Eye (tissue), 1 donor: ENCODE measurements at places on chromosomes 6 and 20.

GRCh38 chr20:3606021-3606420, 57.2 kb downstream of the GFRA4 start:
- no peak for DNase-seq

- no peak for DNase-seq
These were observed 468.5 kb downstream of the KIF16B start for GRCh38 chr20:16104783-16105182.

- DNase-seq = no peak
These were observed 8.7 kb downstream of the PLCG1 start for GRCh38 chr20:41145821-41146620.

DNA sequence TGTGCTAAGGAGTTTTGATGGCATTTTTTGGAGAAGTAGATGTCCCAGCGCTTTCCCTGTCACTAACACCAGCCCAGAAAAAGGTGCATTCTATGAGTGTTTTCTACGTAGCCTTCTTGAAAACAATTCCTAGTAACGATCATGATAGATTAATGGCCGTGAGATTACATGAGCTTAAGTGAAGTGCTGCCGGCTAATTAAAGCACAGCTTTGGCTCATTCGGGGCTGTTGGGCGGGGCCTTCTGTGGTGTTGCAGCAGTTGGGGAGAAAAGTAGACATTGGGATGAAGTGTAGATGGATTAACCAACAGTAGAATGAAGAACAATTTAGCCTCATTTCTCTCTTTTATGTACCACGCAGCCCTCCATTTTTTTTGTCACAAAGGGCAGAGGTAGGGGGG, 20.8 kb upstream of the TRAF3IP2 start:
- DNase-seq = no peak

DNA sequence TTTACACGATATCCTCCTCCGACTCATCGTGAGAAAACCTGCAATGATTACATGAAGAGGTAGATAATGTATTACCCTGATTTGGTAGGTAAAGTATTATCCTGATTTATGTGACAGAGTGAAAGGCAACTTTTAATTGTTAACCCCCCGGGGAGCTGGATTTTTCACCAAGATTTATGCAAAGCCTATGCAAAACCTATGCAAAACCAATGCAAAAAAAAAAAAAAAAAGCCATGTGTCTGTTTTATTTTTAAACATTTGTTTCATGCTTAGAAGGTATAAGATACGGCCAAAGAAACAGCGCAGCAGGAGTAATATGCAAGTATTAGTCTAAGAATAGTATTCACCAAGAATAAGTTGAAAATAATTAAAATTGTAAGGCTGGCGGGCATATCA, 109.9 kb downstream of the IPCEF1 start:
- no peak for DNase-seq
